ENCODE measurements at places on chromosomes 5 and 9.

DNA sequence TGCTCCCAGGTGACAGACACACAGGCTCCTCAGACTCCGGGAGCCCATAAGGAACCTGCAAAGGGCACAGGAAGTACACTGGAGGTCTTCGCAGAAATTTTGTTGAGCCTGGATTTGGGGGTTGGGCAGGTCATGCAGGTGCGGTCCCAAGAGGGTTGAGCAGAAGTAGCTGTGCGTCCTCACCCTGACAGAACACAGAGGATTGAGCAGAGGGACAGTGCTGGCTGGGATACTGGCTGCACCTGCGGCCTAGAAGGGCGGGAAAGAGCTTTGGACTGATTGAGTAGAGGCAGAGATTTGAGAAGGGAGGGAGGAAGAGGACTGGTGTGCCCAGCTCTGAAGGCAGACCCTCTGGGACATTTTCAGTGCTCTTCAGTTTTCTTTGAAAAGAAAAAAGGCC is 65.4 kb downstream of the PTPDC1 start:
- DNase-seq: no peak

DNA sequence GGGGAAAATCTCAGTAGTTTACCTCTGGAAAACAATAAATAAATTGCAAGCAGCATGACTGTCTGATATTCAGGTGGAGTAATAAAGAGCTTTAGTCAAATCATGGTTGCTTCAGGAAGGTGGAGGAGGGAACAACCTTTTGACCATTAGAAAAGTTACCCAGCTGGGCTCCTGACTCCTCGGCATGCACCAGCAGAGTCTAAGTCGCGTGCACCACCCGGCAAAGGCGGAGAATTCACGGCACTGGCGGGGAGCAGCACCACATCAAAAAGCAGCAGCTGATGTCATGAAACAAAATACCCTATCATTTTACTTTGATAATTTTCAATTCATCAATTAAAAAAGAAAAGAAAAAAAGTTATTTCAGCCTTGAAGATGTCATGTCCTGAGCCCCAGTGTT is 34.6 kb downstream of the EBF1 start:
- no peak for DNase-seq

- no peak for DNase-seq
These were observed 529.8 kb downstream of the DMRTA1 start for GRCh38 chr9:22976454-22976853.

DNA sequence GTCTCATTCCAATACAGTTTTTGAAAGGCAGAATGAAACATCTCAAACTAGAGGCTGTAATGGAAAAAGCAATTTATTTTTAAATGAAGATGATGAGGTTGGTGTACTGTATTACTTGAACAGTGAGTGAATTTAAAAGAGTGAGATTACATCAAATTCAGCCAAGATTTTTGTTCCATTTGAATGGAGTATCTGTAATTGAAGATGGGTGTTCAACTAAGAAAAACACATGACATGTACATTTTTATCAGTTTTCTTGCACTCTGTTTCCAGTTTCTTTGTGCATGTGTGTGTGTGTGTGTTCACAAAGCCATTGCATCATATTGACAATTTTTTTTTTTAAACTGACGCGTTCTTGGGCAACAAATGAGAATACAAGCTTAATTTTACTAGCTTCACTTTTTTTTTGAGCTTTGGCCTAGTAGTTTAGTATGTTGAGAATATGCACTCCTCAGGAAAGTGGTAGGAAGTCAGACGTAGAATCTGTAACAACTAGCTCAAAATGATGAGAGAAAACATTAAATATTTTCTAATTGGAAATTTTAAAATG is 243.5 kb downstream of the MAST4 start:
- no peak for DNase-seq

GRCh38 chr5:150434464-150434863 is 15.1 kb downstream of the RPS14 start:
- DNase-seq: no peak

DNA sequence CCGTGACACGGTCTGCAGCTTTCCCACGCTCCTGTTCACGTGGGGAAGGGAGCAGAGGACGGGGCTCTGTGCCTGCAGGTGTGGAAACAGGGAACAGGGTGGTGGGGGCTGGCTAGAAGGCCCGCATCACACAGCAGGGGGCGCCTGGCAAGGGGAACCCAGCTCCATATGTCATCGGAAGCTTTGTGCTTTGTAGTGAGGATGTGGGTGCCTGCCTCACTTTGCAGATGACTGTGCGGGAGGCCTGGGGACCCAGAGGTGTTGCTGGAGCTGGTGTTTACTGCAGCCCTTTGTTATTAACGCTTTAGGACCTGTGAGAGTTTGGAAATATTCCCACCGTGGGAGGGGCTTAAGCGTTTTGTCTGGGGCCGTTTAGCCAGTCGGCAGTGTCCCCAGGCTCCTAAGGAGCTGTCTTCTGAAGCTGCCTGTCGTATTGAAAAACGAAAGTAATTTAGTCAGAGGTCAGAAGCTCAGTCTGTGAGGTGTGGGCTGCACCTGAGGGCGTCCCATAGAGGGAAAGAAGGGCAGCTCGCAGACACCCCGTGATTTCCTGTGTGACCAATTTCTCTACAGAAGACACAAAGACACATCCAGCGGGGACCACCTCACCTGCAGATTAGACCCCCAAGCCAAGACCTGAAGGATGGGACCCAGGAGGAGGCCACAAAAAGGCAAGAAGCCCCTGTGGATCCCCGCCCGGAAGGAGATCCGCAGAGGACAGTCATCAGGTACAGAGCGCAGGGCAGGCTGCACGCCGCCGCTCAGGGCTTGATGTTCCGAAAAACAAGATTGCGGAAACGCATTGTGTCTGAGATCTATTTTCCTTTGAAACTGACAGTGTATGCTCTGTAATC is 9.1 kb downstream of the MAN1B1 start:
- peak; percentile 91 for DNase-seq

GRCh38 chr5:90899014-90899604 is 340.5 kb downstream of the ADGRV1 start:
- no peak for DNase-seq

DNA sequence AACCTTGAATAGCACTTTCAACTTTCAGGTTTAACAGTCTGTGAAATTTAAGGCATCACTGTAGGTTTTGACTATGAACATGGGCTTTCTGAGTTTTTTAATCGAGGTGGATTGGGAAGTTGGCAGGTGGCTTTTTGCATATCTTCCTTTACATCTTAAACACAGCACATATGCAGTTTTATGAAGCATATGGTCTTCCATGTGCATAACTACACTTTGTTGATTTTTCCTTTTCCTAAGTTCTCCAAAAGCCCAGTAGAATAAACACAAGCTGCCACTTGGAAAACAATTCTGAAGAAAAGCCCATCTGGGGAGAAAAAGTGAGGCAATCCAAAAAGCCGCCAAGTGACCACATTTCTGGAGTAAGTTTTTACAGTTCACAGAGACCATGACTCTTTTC is 236.5 kb upstream of the IL12B start:
- DNase-seq: no peak

DNA sequence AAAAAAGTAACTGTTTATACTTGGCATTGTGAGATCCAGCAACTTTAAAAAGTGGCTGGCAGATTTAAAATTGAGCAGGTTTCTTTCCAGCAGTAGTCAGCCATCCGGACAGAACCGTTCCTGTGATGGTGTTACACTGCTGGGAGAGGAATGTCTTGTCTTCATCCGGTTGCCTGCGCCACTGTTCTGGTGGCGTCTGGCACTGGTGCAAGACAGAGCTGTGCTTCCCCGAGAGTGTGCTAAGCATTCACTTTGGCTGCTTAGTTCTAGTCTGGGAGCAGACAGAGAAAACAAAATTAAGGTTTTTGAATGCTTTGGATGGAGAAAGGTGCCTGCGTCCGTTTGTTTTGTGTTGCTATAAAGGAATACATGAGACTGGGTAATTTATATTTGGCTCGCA is 35.5 kb upstream of the CREBRF start:
- no peak for DNase-seq

DNA sequence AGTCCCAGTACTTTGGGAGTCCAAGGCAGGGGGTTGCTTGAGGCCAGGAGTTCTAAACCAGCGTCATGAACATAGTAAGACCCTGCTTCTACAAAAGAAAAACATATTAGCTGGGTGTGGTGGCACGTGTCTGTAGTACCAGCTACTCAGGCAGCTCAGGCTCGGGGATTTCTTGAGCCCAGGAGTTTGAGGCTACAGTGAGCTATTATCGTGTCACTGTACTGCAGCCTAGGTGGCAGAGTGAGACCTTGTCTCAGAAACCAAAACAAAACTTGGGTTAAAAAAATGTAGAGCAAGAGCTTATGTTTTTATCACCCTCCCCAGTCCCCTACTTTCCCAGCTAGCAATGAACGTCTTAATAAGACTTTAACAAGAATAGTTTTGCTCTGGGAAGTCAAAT is 46.7 kb downstream of the UHRF2 start:
- no peak for DNase-seq

DNA sequence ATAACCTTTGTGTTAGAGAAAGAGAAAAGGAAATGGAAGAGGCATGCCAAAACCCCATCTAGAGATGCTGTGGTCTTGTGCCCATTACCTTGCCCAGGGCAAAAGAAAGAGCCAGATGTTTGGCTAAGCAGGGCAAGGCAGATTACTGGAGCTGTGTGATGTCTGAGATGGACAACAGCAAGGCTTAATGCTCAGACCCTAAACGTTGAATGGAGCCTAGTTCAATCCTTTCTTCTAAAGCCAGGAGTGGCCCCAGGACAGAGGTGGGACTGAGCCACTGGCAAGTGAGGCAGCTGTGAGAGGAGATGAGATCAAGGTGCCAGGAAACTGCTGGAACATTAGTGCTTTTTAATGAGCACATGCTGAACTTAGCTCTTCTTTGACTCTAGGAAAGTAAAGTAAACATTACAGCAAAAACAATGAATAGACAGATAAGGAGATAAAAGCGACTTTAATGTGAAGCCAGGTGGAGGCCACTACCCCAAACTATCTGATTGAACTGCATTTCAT is 143.0 kb upstream of the EGFLAM start:
- no peak for DNase-seq

- DNase-seq: no peak
These were observed 13.7 kb upstream of the FBP2 start for GRCh38 chr9:94607423-94607691.

DNA sequence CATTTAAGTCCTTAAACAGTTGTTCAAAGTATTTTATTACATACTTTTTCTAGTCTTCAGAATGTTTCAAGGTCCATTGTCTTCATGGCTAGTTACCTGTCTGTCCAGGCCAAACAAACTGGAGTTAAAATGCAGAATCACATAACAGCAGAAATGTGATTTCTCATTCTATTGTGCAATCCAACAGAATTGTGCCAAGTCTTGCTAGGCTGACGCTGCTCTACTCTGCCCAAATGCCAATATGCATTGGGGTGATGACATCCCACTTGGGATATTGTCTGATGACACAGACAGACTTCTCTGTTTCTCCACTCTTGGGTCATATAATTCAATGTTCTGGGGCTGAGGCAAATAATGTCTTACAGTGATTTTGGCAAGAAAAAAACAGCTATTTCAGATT is 5.2 kb upstream of the SLC22A5 start:
- no peak for DNase-seq

- peak; percentile 88 for DNase-seq
These were observed at the start of gene TJP2 for GRCh38 chr9:69173891-69174615. Gene TJP2, plus strand, starts transcription at chr9:69174277. Its CDS starts 96 bp downstream, at chr9:69174373.

GRCh38 chr9:113501852-113502251 is 38.3 kb downstream of the RGS3 start:
- DNase-seq: no peak

DNA sequence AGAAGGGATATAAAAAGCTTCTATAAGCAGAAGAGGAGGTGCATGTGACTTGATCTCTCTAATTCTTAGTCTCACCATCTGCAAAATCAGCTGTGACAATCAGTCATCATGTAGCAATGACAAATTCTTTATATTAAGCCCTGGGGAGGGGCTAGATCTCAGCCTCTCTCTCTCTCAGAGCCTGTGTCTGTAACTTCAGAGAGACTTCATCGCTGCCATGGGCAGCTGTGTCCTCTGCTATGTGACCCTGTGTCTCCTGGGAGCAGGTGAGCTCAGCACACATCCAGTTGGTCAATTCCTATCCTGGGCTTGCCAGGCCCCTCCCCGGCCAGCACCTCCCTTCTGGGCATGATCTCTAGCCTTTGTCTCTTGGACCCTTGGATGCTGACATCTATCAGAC is 109.6 kb downstream of the ANKRD18B start:
- no peak for DNase-seq

- peak; percentile 77 for DNase-seq
These were observed 539.5 kb downstream of the EBF1 start for GRCh38 chr5:158560170-158560569.

- peak; percentile 81 for DNase-seq
These were observed 128.7 kb upstream of the BOD1 start for GRCh38 chr5:173745123-173745522.

DNA sequence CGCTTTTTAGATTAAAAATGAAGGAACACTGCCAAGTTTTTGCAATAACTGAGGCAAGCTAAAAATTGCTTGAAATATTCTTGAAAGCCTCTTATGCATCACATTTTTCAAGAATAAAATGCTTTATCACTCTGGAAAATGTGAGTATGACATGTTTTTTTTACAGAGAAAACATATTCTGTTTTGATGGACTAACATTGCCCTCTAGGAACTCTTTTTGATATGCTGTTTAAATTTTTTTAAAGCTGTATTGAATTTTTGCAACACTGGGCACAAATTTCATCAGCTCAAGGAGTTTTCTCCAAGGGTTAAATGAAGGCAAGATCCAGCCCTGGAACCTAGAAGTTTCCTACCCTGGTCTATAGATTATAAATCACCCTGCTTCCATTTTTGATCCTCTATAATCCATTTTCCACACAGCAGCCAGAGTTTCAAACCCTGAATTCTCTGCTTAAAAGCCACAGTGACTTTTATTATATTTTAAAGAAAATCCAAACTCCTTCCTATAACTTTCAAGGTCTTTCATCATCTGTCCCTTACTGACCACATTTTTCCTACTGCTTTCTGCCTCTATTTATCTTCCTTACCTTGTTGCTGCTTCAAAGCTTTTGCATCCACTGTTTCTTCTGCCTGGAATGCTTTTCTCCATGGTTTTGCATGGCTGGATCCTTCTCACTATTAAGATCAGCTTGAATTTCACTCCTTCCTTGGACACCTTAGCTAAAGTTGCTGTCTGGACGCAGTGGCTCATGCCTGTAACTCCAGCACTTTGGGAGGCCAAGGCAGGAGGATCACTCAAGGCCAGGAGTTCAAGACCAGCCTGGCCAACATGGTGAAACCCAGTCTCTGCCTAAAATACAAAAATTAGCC is 60.9 kb downstream of the IL31RA start:
- no peak for DNase-seq

- no peak for DNase-seq
These were observed 2.0 kb upstream of the TRIM14 start for GRCh38 chr9:98121058-98121457.

- no peak for DNase-seq
These were observed 585.3 kb upstream of the RORB start for GRCh38 chr9:73911804-73912203.

DNA sequence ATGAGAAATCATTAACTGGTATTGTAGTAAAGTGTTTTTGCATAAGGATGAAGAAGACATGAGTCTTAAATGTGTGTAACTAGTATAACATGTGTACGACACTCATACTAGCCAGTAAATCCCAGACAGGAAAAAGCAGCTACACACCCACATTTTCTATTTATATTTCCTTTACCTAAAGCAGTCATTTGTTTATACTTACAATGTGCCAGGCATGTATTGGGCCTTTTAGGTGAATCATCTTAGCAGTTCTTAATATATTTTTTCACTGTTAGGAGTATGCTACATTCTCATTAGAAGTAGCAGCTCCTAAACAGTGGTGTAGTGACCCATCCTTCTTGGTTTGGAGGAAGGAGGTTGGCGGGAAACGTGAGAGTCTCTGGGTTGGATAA is 55.8 kb upstream of the TMC1 start:
- no peak for DNase-seq
